Stomach (tissue), 19 donors: ENCODE measurements at places on chromosomes 3 and 15.

GRCh38 chr3:36060950-36061349 lies 319.4 kb upstream of the STAC start:
- peak; percentile 7 for DNase-seq

DNA sequence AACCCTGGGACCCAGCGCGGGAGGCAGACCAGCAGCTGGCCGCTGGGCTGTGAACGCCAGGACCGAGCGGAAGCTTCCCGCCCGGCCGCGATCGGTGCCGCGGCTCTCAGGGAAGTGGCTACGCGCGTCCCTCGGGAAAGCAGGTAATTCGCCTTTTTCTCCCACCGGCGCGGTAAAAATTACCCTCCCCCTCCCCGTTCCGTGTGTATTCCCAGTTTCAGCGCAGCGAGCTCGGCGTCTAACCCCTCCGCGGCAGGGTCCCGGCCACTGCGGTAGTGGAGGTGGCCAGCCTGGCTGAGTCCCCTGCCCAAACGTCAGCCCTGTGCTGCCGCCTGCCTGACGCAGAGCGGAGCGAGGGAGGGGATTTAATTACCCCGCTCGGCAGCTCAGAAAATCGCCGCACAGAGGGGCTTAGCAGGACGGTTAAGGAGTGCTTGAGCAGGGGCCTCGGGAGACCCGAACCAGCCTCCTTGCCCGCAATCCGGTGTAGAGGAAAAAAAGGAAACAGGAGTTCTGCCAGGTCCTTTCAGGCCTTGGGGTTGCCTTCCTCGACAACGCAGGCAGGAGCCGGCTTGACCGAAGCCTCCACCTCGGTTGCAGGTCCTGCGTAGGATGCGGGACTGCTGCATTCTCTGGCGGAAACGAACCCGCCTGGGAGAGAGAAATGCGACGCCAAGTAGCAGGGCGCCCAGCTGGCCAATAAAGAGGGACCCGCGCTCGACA lies 2.9 kb downstream of the GATA2 start:
- DNase-seq: peak; percentile 69

DNA sequence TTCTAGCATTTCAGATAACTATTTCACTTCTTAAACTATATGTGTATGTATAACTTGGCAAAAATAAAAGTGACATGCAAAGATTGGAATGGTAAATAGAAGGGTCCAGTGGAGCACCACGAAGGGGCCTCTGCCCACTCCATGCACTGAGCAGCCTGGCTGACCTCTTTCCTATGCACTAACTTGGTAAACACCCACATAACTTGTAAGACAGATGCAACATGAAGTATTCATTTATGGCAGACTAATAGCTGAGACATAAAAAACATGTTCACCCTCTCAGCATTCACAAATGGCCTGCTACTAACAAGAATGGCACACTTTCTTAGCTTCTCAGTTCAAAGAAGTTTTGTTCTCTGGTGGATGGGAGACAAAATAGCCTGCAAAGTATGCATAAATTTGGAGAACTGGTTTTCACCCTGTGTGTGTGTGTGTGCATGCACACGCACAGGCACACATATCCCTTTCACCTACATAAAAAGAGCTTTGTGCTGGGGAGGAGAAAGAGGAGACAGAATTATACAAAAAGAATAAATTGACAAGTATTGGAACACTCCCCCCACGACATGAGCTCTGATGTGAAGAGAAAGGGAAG lies 26.5 kb upstream of the RYK start:
- peak; percentile 40 for DNase-seq

DNA sequence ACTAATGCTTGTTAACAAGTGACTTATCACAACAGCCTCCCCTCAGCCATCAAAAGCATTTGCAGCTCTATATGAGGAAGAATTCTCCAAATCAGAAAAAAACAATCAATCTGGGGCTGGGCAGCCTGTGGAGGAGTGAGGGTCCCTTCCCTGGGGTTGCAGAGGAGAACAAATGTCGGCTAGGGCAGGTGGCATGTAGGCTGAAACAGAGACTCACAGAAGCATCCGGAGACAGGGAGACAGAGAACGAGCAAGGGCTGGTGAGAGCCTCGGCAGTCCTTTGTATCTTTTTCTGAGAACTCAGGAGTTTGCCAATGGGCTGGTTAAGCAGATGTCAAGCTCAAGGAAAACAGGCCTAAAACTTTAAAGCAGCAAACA lies 15.8 kb downstream of the ITGA11 start:
- no peak for DNase-seq

DNA sequence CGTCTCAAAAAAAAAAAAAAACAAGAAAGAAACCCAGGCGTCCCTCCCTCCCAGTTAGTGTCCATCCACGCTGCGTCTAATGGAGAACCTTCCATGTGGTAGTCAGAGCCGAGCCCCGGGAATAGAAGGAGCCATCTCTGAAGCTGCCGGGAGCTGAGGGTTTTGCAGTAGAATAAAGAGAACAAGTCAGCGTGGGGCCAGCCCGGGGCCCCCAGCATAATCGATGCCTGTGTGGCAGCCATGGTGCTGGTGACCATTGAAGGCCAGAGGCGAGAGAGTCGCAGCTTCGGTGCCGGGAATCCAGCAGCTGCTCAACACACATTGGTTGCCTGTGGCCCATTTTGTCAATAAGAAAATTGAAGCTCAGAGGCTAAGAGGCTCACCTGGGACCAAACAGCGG lies 151.7 kb downstream of the CHSY1 start:
- no peak for DNase-seq

GRCh38 chr15:80072285-80072994 lies 13.0 kb downstream of the ZFAND6 start:
- DNase-seq: no peak

DNA sequence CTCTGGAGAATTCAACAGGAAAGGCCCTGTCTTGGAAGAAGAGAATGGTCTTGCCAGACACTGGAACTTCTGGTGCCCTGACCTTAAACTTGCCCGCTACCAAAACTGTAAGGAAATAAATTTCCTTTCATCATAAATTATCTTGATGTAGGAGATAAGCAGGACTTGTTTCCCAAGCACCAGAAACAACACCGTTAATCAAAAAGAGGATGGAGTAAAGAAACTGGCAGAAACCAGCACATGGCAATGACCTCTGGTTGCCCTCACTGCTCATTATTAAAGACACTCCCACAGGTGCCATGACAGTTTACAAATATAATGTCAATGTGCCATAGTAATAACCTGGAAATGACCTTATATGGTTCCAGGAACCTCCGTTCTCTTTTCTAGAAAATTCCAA lies 426.1 kb downstream of the EDEM1 start:
- DNase-seq: peak; percentile 6

- DNase-seq: no peak
Measured at GRCh38 chr3:184209146-184209923, 20.1 kb upstream of the VWA5B2 start.

GRCh38 chr3:157136647-157137387 lies 23.1 kb downstream of the CCNL1 start:
- peak; percentile 67 for DNase-seq

DNA sequence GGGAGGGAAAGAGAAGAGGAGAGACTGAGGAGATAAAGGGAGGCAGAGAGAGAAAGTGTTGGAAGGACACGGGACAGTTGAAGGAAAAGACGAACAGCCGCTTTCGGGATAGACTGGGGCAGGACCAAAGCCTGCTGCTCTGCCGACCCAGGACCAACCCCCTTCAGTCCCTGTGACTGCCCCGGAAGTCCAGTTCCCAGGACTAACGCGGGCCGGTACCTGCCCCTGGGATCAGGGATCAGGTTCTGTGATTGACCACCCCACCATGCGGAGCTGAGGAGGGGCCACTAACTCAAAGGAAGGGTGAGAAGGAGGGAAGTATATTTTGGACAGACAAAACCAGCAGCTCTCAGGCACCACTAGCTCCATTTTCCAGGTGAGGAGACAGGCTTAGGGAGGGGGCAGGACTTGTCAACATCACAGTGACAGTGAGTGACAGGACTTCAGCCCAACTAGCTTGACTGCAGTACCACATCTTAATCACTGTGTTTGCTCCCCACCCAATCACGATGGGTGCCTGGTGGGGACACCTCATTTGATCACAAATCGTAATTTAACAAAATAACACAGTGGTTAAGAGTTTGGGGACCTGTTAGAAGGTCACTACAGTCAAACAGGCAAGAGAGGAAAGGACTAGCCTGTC lies 9.8 kb upstream of the EPHB3 start:
- DNase-seq: no peak

- DNase-seq: no peak
Measured at GRCh38 chr15:29528276-29528675, 258.7 kb upstream of the NSMCE3 start.

DNA sequence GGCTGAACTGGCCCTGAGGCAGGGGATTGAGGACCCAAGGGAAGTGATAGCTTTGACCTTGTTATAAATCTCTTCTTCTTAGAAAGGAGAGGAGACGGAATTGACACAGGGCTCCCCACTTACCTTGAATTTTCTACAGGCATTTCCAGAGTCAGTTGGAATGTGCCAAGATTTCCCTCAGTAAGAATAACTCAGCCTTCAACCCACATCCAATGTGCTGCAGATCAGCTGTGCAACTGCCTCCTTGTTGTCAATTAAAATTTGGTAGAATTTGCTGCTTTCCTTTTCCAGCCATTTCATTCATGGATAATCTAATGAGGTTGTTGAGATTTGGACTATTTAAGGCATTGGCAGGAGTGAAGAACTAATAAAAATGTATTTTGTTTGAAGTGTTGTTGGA lies 14.6 kb downstream of the MED12L start:
- DNase-seq: no peak

GRCh38 chr3:37279856-37280255 lies 105.5 kb upstream of the LRRFIP2 start:
- no peak for DNase-seq

DNA sequence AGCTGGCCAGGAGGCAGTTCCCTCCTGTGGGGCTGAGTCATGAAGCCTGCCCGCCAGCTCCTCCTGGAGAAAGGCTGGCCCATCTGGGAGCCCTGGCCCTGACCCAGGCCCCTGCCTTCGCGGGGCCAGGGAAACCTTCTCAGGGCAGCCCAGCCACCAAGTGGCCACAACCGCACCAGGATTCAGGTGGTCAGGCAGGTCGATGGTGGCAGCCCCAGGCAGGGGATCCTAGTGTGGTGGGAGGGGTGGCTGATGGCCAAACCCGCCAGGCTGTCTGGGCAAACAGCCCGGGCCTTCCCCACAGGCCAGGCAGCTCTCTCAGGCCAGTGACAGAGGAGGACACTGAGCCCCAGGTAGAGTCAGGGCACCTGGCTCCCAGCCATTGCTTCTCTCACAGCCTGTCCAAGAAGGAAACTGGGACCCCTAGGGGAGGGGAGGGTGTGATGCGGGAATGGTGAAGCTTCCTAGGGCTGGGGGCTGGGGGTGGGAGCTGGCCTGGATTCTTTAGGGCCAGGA lies 1.2 kb downstream of the TWF2 start:
- DNase-seq: peak; percentile 83

DNA sequence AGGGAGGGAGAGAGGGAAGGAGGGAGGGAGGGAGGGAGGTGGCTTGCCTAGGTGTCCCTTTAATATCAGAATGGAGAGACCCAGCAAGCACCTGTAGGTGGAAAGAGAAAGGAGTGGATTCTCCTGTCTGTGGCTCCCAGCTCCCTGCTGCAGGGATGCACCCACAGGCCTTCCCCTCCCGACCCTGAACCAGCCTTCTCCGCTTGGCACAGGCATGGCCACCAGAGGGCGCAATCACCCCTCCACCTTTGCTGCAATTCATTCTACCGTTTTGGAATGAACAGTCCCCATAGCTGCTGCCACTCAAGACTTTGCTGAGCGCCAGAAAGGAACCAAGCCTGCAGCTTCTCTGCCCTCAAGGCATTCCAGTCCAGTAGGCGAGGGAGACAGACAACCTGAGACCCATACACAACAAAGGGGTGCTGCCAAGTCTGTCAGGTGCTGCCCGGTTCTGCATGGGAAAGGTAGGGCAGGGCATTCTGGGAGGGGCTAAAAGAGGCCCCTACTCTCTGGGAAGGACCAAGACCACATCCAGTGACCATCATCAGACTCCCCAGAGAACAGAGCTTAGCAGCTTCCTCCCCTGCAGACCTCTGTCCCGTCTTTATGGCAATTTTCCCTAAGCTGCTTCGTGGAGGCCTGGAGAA lies 4.9 kb downstream of the TLR9 start:
- peak; percentile 93 for DNase-seq

- DNase-seq: no peak
Measured at GRCh38 chr3:64290864-64291263, 65.6 kb upstream of the PRICKLE2 start.

DNA sequence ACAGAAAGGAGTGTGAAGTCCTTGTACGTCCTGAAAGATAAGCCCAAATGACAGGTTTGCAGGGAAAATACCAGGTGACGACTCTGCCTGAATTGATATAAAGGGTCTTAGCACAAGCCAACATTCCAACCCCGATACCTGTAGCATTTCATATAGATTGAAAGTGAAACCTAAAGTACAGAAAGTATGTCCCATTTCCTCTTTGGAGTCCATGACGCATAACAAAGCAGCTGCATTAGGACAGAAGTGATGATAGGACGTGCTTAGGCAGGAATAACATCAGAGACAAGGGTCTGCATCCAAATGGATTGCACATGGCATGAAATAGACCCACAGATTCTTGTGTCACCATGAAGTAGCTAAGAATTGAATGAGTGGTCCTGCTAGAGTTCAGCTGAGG lies 187.0 kb upstream of the ROBO1 start:
- DNase-seq: peak; percentile 10

- DNase-seq: no peak
Measured at GRCh38 chr3:129687586-129688125, 81.2 kb upstream of the PLXND1 start.

DNA sequence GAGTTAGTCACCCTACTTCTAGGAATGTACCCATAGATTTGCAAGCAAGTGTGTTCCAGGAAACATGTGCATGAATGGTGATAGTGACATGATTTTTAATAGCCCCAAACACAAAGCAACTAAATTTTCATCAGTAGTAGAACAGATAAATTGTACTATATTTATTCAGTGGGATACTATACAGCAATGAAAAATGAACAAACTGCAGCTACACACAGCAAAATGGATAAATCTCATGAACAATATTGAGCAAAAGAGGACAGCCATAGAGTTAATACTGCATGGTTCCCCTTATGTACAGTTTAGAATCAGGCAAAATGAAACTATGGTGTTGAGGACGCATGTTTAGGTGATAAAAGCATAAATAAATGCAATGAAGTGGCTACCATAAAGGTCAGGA lies 26.0 kb downstream of the MESP1 start:
- DNase-seq: no peak

DNA sequence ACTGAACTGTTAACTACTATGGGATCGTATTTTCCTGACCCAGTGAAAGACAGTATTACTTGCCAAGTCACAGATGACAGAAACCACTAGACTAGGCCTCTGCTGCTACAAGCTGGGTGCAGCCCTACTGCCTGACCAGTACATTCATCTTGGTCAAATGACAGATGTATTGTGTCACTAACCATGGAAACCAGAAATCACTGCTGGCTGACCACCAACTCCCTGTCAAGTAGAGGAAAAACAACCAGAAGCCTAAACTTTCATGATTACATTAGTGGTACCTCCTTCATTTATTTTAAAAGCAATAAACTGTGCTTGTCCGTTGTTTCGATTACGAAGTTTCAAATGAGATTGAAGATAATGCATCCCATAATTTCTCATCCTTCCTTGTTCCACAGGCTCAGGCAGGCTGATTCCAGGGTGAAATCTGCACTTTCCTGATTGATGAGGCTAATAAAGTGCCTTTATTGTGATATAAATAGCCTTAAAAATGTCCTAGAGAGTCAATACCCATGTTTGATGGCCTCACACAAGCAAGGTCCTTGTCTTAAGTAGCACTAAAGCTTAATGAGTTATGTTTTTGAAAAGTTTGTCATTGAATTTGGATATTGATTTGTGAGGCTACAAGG lies 309.7 kb downstream of the LSAMP start:
- peak; percentile 83 for DNase-seq
